ENCODE measurements at places on chromosomes 5 and 9.

DNA sequence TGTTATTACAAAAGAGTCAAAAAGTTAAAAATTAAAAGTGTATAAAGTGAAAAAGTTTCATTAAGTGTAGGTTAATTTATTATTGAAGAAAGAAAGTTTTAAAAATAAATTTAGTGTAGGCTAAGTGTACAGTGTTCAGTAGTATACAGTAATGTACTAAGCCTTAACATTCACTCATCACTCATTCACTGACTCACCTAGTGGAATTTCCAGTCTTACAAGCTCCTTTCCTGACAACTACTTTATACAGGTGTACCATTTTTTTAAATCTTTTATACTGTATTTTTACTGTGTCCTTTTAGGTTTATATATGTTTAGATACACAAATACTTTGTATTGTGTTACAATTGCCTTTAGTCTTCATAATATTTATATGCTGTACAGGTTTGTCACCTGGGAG is 530.2 kb upstream of the FAM174A start:
- DNase-seq, result no peak

DNA sequence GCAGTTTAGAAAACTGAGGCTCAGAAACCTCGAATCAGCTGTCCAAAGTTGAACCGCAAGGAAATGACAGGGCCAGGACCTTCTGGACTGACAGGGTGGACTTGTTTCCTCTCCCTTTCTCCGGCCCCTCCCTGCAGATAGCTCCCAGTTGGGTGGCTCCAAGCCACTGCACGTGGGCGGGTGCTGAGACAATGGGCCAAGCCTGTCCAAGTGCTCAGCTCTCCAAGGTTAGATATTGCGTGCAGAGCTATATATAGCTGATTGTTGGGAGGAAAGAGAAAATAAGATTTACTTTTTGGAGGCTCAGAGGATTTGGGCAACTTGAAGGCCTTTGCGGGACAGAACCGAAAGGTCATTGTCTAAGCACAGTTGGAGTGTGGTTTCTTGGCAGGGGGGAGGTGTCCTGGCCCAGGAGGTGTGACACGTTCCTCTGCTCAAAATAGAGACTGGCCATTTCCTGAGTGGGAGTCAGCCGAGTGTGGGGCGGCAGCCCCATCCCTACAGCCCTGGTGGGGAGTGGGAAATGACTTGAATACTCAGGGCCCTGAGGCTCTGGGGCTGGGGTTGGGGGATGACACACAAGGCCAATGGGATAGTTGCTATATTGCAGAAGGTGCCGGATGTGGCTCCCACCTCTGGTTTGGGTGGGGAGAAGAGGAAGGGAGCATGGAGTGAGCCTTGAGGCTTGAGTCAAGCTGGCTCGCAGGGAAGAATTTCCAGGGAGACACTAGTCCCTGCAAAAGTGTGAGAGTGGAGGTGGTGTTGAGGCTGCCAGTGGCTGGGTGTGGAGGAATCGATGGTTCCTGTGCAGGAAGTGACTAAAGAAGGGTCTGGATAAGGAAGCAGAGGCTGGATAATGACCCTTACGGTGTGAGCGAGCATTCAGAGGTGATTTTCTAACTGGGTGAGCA is 44.4 kb upstream of the SMAD5 start:
- no peak for DNase-seq

DNA sequence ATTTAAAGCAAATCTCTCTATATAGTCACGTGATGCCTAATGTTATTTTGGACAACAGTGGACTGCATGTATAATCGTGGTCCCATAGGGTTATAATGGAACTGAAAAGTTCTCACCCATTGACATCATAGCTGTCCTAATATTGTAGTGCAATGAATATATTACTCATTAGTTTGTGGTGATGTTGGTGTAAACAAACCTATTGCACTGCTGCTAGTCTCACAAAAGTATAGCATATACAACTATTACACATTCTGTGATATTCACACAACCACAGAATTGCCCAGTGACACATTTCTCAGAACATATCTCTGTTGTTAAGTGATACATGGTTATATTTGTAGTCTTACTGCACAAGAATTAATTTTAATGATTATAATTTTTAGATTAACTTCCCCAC is 37.7 kb downstream of the IPO11 start:
- DNase-seq, result no peak

GRCh38 chr5:59021286-59021673 is 438.4 kb downstream of the RAB3C start:
- no peak for DNase-seq

DNA sequence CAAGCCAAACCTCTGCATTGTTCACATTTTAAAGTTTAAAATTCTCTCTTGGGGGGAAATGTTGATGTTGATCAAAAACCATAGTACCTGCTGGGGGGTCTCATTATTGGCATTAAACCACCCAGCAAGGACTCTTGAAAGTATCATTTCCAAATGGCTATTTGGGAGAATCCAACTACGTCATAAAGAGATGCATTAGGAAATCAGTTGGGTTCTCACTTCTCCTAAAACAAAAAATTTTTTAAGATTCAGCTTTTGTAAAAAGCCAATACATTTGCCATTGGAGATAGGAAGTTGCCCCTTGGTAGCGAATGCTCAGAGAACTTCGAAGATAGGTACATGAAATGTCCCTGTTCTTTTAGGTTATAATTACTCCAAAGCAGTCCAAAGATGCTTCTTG is 96.4 kb downstream of the GNAQ start:
- no peak for DNase-seq

DNA sequence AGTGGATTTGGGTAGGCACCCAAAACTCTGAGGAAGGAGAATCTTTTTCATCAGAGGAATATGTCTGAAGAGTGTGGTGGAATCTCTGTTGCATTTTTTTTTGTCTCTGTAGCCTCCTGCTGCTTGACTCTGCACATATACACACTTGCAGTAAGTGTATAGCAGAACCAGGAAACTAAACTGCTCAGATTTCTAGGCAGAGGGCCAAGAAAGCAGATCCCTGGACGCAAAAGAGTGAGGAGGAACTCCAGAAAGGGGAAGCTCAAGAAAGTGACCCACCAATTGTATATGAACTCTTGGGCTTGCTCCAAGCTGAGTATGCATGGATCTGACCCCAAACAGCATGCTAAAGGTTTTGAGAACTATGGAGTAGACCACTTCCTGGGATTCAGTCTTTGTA is 181.8 kb downstream of the GADD45G start:
- DNase-seq, result no peak

DNA sequence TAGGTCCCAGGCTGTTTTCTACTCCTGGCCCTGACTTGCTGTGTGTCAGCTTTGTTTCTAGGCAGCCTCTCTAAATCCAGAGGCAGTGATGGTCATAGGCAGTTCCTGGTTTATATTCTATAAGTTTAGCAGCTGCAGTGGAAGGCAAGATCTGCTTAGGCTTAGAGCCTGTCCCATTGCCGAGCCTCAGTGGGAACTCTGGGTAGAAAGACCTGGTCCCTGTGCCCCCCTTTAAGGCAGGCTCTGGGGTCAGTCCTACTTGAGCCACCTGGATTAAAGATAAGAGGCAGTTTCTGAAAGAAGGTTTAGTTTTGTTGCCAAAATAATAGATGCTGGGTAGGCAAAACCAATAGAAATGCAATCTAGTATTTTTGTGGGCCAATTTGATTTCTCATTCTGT is 13.6 kb downstream of the MCCC2 start:
- no peak for DNase-seq

- no peak for DNase-seq
Measured at GRCh38 chr5:16709691-16710433, 93.1 kb upstream of the RETREG1 start.

GRCh38 chr9:133103183-133103986 is 17.7 kb downstream of the RALGDS start:
- DNase-seq, result peak; percentile 36

- peak; percentile 78 for DNase-seq
Measured at GRCh38 chr9:129886226-129887174, 51.2 kb downstream of the USP20 start.

GRCh38 chr5:82129723-82130285 is 148.3 kb downstream of the RPS23 start:
- no peak for DNase-seq

- DNase-seq, result no peak
Measured at GRCh38 chr9:113522858-113523257, 59.3 kb downstream of the RGS3 start.

DNA sequence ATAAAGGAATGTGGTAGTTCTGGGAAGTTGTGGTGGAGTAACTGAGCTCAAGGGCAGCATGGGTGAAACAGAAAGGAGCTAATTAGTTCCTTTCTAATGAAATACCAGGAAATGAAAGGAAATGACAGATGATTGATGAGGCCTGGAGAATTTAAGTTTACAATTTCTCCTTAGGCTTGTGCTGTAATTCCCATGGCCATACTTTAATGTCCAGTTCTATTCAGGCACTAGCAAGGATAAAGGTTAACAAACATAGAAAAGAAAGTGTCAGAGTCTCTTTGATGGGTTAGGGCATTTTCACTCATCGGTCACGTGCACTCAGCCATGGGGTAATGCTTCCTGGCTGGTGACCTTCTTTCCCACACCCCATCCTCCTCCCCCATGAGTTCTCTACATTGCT is 70.3 kb downstream of the CTSL start:
- no peak for DNase-seq

DNA sequence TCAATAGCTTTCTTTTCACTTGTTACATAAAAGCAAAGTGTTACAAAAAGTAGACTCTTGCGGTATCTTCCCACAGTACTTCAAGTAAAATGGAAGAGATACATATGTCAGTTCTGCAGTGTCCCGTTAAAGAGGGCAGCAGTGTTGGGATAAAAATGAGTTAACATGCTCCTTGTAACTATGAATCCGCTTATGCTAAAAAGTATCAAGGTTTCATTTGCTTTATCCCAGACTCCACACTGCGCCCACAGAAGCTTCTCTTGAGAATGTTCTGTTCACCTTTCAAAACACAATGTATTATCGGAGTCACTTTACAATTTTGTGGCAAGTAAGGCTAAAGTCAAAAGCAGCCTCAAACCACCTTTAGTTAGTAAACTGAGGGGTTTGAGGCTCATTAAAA is 790 bp downstream of the PTAR1 start:
- no peak for DNase-seq

- no peak for DNase-seq
Measured at GRCh38 chr9:76271755-76272154, 122.5 kb downstream of the RFK start.

GRCh38 chr9:138038244-138038671 is 160.7 kb downstream of the CACNA1B start:
- DNase-seq, result no peak

- DNase-seq, result no peak
Measured at GRCh38 chr5:119694284-119694683, 64.9 kb downstream of the FAM170A start.

GRCh38 chr9:2132484-2133082 is 117.4 kb downstream of the SMARCA2 start:
- DNase-seq, result no peak

- no peak for DNase-seq
Measured at GRCh38 chr5:107980923-107981692, 310.4 kb upstream of the EFNA5 start.

DNA sequence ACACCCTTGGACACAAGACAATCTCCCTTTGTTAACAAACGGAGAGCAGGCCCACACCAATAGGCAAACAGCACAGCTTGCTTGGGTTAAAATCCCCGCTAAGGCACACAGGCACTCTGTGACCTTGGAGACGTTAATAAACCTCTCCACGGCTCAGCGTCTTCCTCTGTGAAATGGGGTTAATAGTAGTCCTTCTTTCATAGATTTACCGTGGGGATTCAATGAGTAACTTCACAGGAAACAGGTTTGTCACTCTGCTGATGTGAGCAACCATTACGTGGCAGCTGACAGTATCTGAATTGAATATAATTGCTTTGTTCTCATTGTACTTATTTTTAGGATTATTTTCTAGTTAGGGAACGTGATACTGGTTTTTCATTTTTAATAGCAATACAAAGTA is 65.2 kb upstream of the ADRA1B start:
- no peak for DNase-seq

GRCh38 chr9:125839317-125839716 is 92.1 kb downstream of the PBX3 start:
- no peak for DNase-seq

DNA sequence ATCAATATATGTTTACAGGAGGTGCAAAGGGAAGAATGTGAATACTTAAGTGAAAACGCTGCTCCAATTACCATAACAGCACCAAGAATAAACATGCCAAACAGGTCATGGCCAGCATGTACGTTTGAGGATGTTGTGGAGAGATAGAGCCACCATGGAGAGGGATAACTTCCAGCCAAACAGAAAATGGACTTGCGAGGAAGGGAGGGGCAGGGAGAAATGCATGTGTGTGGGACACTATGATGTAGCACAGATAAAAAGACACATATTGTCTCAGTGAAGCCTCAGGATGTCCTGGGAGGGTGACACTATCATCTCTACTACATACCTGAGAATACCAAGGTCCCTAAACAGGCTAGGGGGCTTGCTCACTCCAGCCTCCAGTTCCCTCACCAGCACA is 488.9 kb downstream of the SPOCK1 start:
- DNase-seq, result no peak

GRCh38 chr5:1521671-1522600 is 1.8 kb downstream of the LPCAT1 start:
- no peak for DNase-seq

GRCh38 chr5:169876386-169876785 is 103.9 kb downstream of the INSYN2B start:
- DNase-seq, result no peak

GRCh38 chr9:24436761-24437160 is 108.9 kb downstream of the IZUMO3 start:
- DNase-seq, result no peak

DNA sequence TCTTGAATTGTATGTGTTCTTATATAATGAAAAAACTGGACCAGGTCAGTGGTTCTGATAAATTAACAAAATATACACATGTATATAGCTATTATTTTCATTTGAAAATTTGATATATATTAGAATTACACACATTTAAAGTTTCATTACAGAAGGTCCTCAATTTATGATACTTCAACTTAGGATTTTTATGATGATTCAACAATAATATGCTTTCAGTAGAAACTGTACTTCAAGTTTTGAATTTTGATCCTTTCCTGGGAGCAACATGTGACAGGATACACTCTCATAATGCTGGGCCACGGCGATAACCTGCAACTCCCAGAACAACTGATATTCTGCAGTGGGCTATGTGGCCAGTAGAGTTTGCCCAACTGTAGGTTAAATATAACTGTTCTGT is 344.7 kb downstream of the TAF11L14 start:
- no peak for DNase-seq

- DNase-seq, result no peak
Measured at GRCh38 chr9:137762414-137763061, 115.0 kb upstream of the CACNA1B start.

GRCh38 chr9:12391839-12392509 is 301.2 kb upstream of the TYRP1 start:
- DNase-seq, result no peak

GRCh38 chr5:36648426-36648825 is 42.0 kb downstream of the SLC1A3 start:
- DNase-seq, result no peak
